T-helper 1 cell treated with Interleukin-12 subunit alpha and Interleukin-12 subunit beta and Interleukin-4 antibody, amounts not matched to agents 30 ng/mL and 1 ng/mL, for 36 hours (primary cell): ENCODE measurements at places on chromosomes 11 and 22. TPM values are rescaled to one million over a fixed set of nuclear protein-coding genes. Genes with fewer than 3 reads are reported as not detected.

The OR5AN1 gene
- total RNA-seq, result not detected in 2 replicates

The CALCB gene
- 1.7 and 1.8 TPM in 2 replicates for total RNA-seq

The BIRC3 gene
- total RNA-seq, result 205 and 208 TPM in 2 replicates

The KLHL22 gene
- 29.7 and 30.1 TPM in 2 replicates for total RNA-seq

The FAM118A gene
- 41.2 and 47.0 TPM in 2 replicates for total RNA-seq

The NXPE2 gene
- total RNA-seq, result not detected in 2 replicates

The ACTN3 gene
- not detected in 2 replicates for total RNA-seq

The PRG3 gene
- total RNA-seq, result not detected in 2 replicates

The DDI1 gene
- total RNA-seq, result not detected in 2 replicates

The NLRP10 gene
- not detected in 2 replicates for total RNA-seq

The MPZL3 gene
- total RNA-seq, result 19.7 and 23.9 TPM in 2 replicates

The YPEL1 gene
- total RNA-seq, result 7.3 and 7.9 TPM in 2 replicates

The MS4A1 gene
- not detected in 2 replicates for total RNA-seq

The KCNJ11 gene
- 0.42 and 0.61 TPM in 2 replicates for total RNA-seq

The POTEH gene
- not detected in 2 replicates for total RNA-seq

The RIMBP3C gene
- 0.47 and 0.68 TPM in 2 replicates for total RNA-seq

The MYOD1 gene
- total RNA-seq, result not detected in 2 replicates

The PGA3 gene
- not detected in 2 replicates for total RNA-seq

The APOA5 gene
- not detected in 2 replicates for total RNA-seq

The MYO18B gene
- total RNA-seq, result 1.2 and 1.3 TPM in 2 replicates

The TSKU gene
- 0.98 and 1.0 TPM in 2 replicates for total RNA-seq

The THAP12 gene
- 50.4 and 53.4 TPM in 2 replicates for total RNA-seq

The MMP10 gene
- total RNA-seq, result not detected in 2 replicates

The MMP27 gene
- total RNA-seq, result not detected in 2 replicates

The SCUBE1 gene
- total RNA-seq, result 0.39 and 0.44 TPM in 2 replicates

The OR10A2 gene
- not detected in 2 replicates for total RNA-seq
